Colonic mucosa (tissue), 4 donors: ENCODE measurements at places on chromosomes 1 and 21.
A peak's percentile ranks its signal among the peaks of the same experiment; 100 is the strongest.

DNA sequence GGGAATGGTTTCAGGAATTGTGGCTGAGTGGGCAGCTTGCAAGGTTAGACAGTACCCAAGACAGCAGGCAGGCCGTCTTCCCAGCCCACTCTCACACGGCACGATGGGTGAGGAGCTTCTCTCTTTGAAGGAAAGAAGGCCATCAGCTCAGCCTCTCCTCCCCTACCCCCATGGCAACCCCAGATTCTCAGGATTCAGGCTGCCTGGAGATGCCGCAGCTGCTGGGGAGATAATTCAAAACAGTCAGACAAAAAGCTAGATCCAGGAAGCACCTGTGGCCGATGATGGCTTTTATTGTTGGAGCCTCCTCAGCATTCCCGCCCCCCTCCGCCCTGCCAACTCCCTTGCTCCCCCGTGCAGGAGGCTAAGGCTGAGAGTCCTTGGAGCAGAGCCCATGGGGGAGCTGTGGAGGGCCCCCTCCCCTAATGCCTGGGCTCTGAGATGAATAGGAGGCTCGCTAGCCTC is 220.5 kb downstream of the TRABD2B start:
- no peak for DNase-seq

DNA sequence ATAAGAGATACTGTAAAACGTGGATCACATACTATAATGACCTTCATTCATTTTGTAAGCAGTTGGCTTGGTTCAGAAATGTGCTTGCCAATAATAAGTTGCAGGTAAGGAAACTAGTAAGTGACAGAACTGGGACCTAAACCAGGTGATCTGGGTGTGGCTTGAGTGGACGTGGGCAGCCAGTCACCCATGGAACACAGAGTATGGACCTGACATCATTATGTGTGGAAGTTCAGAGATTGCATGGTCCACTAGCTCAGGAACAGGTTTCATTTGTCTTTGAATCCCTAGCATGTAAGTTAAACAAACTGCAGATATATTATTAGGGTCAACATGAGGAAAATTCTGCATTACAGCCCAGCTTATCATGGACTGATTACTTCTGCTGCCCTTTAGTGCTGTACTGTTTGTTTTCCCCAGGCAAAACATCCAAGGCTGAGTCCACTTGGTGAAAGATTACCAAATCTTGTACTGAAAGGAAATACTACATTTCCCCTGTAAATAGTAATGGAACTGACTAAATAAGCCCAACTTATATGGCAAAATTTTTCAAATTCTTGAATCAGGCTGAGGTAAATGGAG is 327.3 kb upstream of the SGIP1 start:
- no peak for DNase-seq

GRCh38 chr1:33140153-33141149 is 41.4 kb downstream of the TRIM62 start:
- no peak for DNase-seq

DNA sequence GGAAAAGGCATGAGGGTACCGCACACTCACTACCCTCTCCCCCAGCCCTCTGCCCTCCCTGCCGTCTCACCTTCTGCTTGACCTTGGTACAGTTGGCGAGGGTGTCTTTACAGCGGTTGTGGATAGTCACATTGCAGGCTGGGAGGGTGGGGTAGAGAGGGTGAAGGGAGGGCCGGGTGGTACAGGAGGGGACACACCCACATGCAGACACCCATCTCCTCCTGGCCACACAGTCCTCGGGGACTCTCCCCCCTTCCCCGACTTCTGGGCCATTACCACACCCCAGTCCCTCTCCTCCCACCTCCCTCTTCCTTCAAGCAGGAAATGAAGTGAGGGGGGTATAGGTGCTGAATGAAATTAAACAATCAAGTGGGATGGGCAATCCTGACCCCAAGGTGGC is 11.6 kb downstream of the ARHGEF2 start:
- DNase-seq, result no peak

DNA sequence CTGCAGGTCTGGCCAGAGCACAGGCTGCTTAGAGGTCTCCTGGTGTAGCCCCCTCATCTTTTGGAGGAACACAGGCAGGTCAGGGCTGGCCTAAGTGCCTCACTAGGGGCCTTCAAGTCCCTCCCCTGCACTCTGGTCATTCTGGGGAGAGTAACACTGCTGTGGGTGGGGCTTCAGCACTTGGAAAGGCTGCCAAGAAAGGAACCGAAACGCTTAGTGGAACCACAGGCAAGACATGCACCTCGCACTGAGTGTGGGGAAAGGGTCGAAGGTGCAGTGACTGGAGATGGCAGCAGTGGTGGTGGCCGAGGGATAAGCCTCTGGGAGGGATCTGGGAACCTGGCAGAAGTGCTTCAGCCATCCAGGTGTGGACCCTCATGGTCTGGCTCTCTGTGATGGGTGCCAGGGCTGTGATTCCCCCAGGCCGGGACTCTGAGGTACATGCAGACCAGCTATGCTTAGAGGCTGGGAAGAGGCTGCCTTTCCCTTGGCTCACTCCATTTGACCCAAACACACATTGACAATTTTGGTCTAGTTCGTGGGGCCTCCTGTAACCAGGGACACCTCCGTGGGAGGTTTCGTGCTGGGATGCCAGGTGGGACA is 182.9 kb upstream of the CSF3R start:
- no peak for DNase-seq

DNA sequence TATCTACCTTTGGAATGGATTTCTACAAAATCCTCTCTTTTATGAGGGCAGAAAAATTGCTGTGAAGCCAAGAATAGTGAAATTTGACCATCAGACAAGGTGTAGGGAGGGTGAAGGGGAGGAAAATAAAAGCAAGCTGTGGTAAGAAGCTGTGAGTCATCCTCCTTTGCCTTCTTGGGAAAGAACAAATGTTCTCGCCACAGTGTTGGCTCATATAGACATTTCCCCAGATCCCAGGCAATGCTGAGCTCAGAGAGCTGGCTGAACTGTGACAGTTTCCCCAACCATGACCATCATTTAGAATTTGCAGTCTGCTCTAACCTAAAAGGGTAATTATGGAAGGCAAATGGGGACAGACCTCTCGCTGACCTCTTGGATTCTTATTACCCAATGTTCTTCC is 235.4 kb downstream of the PBX1 start:
- DNase-seq, result no peak

- DNase-seq, result no peak
Measured at GRCh38 chr1:108036796-108037562, 72.0 kb upstream of the VAV3 start.

DNA sequence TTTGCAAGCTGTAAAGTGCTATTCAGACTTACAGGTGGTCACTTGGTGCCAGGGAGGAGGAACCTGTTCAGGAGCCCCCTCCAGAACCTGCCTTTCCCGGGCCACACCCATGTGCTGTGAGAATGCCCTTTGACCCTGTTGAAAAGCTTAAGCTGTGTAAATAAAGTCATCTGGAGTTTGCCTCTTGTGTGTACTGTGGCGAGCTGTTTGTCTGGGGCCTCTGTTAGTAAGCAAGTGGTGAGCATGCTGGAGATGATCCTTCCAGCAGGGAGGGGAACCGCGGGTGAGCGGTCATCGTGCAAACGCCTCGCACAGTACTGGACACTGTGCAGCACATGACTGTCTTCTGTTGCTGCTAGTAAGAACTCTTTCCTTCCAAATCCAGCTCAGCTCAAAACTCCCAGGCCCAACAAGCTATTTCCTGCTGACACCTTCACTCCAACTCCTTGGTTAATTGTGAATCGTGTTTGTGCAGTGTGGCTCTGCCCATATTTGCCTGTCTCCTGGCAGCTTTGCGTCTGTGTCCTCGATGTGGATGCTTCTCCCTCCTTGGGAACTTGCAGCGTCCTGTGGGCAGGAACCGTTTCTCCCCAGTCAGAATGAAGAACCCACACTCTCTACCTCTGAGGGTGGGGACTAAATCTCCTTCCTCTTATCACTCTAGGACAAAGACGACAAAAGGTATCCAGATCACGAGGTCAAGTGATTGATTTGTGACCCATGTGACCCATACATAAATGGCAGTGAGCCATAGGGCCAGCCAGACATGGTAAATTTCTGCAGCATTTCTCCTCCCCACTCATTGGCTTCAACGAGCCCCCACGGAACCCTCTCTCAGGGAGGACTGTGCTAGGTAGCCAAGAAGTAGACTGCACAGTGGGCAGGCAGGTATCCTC is 13.9 kb upstream of the BTG2 start:
- peak; percentile 90 for DNase-seq

GRCh38 chr21:42754270-42754933 is 101.0 kb downstream of the PDE9A start:
- no peak for DNase-seq

- DNase-seq, result no peak
Measured at GRCh38 chr21:42032968-42033367, 22.8 kb upstream of the ZBTB21 start.

DNA sequence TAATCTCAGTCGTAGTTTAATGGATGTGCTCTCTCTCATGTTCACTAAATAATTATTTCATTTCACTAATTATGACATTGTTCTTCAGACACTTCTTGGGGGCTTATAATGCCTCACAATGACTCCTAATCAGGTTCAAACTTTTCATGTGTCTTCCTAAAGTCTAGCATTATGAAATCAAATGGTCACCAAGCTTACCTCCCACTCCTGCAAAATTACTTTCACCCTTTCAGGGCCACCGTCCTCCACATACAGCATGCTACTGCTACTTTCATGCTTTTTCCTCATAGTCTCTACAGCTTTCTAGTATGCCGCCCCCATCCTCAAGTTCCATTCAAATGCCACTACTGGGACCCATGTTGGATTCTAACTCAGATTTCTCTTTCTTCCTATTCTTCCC is 59.8 kb upstream of the C1orf53 start:
- DNase-seq, result no peak

DNA sequence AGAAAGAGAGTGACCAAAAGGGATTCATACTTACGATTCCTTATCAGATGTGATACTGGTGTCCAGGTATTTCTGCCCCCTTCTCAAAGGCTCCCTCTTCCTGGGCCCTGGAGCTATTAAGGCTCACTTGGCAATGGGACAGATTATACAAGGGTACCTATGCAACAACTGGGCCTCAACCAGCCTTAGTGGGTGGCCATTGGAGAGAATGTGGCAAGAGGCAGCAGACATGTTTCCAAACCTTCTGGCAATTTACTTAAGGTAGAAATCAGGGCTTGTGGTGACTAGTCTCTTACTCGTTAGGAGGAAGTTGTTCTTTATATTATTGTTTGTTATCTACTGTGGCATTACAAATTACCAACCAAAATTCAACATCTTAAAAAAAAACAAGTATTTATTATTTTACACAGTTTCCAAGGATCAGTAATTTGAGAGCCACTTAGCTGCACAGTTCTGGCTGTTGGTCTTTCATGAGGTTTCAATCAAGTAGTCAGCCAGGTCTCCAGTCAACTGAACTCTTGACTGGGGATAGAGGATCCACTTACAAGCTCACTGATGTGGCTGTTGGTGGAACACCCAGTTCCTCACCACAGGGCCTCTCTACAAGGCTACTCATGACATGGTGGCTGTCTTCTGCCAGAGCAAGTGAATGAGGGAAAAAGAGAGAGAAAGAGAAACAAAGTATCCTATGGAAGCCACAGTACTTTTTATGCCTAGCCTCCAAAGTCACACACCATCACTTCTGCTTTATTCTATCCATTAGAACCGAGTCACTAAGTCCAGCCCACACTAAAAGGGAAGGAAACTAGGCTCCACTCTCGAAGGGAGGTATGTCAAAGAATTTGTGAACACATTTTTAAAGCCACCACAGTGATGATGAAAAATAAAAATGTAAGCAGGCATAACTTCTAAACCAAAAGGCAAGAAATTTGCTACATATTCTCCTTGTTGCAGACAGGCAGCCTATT is 10.7 kb downstream of the ZNF648 start:
- no peak for DNase-seq

DNA sequence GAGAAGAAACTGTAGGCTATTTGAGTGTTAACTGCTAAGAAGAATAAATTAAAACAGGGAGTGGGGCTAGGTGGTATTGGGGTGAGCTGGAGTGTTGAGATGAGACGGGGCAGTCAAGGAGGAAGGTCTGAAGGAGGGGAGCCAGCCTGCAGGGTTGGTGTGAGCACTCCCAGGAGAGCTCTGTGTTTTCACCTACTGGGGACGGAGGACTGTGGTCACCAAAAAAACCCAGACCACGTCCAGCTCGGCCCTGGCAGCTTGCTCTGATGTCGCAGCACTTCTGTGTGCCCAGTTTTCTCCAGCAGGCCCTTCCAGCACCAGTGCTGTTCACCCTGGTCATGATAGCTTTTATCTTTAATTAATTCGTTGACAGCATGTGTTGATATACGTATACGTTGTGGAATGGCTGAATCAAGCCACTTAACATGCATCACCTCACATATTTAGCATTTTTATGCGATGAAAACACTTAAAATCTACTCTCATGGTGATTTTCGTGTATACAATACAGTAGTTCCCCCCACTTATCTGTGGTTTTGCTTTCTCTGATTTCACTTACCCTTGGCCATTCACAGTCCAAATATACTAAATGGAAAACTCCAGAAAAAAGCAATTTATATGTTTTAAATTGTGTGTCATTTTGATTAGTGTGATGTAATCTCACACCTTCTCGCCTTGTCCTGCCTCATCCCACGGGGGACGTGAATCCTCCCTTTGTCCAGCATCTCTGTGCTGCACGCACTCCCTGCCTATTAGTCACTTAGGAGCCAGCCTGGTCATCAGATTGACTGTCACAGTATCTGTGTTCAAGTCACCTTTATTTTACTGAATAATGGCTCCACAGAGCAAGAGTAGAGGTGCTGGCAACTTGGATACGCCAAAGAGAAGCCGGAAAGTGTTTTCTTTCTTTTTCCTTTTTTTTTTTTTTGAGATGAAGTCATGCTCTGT is 12.3 kb downstream of the FAM3B start:
- DNase-seq, result no peak

DNA sequence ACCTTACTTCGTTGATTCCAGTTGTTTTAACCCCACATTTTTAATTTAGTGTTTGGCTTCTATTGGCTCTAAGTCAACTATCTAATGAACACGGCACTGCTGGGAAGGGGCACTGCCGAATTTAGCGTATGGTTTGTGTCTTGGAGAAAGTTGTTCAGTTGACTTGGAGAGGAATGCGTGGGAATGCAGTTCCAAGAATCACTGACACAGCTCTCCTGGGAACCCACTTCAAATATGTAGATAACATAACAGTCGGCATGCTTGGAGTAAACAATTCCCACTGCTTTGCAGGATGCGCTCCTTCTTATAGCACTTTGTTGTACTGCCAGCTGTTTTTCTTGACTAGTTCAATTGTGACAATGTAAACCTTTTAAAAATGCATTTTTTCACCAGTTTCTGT is 104.3 kb downstream of the RYR2 start:
- DNase-seq, result no peak

GRCh38 chr1:40922969-40923368 is 56.5 kb upstream of the CTPS1 start:
- DNase-seq, result no peak
